ENCODE measurements at places on chromosomes 7 and 10.

DNA sequence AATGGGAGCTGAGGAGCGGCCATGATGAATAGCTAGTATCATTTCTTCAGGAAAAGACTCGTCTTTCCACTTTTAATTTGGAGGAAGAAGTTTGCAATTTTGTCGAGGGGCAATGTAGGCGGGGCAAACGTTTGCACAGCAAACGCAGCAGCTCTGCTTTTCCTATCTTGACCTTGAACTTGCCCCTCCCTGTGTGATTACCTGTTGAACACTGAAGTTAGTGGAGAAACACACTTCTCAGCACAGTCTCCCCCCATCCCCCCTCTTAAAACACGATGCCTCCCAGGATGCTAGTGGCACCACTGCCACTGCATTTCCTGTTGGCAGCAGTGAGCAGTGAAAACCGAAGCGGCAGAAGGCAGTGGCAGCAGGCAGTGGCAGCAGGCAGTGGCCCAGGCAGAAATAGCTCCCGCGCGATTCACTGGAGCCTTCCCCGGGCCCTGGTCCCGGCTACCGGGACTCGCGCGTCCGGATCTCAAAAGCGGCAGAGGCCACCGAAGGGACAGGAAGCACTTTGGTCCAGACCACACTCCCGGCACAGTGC, at the start of gene EPDR1:
TSS of gene EPDR1 (plus strand) at position 336 of the 544 bp plus-strand sequence. CDS start 300 bp downstream, outside the sequence.
- DNase-seq, result no peak

DNA sequence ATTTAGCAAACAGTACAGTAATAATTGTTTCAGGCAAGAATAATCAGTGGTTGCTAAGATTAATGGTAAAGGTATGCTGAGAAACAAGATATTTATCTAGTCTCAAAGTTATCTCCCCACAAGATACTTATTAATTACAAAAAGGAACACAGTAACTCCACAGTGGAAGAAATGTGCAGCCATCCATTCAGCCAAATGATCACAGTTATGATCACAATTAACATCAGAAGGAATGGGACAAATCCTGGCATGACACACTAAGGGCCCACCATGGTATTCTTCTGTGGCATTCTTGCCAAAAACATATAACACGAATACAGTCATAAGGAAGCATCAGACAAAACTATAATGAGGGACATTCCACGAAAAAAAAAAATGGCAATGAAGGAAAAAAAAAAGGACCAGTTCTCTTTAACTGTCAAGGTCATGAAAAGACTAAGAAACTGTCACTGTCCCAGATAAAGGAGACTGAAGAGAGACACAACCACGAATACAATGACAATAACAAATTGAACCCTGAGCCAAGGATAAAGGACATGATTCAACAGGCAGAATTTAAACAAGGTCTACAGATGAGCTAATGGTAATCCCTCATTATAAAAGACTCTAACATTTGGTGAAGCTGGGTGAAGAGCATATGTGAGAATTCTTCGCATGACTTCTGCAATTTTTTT, 20.9 kb downstream of the NUDCD3 start:
- DNase-seq, result no peak

GRCh38 chr10:50456719-50457118, 167.0 kb downstream of the SGMS1 start:
- no peak for DNase-seq

DNA sequence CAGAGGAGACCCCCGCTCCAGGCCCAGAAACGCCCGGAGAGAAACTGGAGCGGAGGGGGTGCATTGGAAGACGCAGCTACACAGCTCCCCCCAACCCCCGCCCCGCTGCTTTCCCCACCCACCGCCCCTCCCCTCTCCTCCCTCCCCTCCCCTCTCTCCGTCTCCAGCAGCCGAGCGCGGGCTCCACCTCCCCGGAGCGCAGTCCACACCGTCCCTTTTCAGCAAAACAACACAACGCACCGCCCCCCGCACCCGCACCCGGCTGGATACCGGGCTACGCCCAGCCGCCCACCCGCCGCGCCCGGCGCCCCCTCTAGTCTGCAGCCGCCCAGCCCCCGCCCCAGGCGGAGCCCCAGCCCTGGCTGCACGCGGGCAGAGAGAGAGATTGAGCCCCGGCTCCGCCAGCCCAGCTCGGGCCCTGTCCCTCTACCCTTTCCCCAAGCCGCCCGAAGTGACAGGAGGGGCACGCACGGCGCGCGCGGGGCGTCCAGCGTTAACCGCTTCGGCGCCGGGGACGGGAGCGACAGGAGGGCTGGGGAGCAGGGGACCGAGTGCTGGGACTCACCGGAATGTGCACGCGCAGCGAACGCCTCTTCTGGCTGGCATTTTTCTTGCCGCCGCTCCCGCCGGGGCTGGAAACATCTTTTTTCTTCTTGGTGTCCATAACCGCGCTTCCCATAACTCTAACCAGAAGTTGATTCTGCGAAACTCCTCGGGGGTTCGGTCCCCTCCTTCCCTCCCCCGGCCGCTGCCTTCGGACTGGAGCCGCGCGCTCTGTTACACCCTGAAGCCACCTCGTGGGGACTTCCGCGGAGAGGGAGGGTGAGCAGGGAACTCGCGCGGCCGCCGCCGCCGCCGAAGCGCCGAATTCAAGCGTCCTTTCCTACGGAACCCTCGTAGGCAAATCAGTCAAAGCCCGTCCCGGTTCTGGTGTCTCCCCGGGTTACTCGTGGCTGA, 695 bp downstream of the PRKAG2 start:
- DNase-seq, result no peak

DNA sequence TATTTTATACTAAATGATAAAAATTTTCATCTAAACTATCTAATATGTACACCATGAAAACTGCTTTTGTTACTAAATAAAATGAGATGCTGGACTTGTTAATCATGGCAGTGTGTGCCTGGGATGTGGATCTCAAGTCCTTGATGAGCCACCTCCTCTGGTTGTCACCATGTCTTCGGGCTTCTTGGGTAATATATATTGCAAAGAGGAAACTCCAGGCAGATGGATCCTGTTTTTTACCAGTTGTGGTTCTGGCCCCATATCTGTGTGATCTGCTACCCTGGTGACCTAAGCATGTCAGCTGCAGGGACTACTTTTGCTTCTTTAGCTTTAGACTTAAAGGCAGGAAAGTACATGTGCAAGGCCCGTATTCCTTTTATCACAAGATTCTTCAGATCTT, 46.2 kb downstream of the TMEM60 start:
- no peak for DNase-seq

GRCh38 chr7:22900101-22900500, 77.5 kb upstream of the TOMM7 start:
- no peak for DNase-seq
